ENCODE measurements at places on chromosomes 3 and 15.

- DNase-seq = no peak
Measured at GRCh38 chr3:46930166-46930944, 46.2 kb downstream of the CCDC12 start.

GRCh38 chr3:31962801-31963205 is 18.3 kb downstream of the OSBPL10 start:
- no peak for DNase-seq

DNA sequence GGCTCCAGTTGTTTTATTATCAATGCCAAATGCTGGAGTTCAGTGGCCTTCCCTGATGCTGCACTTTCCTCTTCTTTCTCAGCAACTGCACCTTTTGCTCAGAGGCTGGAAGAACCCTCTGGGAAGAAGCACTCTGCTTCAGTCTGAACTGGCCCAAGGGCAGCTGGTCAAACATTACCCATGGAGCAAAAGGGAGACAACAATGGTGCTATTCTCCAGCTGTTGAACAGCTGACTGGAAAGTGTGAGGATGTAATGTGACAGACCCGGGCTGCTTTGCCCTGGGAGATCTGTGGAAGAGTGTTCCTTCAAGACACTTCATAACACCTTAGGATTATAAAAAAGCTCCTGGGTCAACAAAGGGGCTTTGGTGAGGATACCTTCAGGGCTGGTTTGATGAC is 84.9 kb downstream of the EPHB1 start:
- no peak for DNase-seq

DNA sequence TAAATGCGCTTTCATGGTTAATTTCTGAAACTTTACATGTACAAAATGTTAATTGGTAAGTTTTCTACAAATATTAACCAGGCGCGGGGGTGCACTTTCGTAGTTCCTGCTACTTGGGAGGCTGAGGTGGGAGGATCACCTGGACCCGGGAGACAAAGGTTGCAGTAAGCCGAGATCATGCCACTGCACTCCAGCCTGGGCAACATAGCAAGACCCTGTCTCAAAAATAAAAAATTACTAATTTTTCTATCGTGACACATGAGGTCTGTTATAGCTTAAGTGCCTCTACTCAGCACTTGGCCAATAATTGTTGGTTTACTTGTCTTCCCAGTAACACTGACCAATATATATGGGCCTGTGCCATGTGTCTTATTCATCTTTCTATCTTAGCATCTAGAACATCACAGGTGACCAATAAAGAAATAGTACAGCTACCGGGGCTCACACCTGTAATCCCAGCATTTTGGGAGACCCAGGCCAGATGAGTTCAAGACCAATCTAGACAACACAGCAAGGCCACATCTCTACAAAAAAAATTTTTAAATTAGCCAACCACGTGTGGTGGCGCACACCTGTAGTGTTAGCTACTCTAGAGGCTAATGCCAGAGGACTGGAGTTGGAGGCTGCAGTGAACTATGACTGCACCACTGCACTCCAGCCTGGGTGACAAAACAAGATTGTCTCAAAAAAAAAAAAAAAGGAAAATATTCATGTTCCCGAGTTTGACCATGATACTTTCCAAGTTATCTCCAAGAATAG is 6.1 kb downstream of the MSL2 start:
- DNase-seq = no peak

DNA sequence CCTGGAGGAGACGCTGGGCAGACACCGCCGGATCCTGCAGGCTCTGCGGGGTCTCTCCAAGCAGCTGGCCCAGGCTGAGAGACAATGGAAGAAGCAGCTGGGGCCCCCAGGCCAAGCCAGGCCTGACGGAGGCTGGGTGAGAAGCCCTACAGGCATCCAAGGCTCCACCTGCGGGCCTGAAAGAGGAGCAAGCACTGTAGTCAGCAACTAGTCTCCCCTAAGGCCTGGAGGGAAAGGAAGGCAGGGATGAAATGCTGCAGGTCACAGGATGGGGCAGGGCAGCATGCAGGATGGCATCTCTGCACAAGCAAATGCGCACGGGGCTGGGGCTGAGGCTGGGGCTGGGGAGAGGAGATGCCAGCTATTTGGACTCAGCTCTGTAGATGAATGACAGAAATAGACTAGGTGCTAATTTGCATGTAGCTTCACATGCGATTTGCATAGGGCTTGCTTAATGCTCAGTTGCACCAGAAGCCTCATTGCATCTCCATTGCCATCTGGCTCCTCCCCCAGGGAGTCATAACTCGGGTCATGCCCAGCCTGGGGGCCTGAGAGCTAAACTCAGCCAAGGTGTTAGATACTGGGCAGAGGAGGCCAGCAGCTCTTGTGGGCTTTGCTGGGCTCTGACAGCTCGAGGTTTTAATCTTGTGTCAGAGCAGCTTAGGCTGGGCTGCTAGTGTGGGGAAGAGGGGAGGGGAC is 5.2 kb upstream of the CPLX3 start:
- DNase-seq = no peak

DNA sequence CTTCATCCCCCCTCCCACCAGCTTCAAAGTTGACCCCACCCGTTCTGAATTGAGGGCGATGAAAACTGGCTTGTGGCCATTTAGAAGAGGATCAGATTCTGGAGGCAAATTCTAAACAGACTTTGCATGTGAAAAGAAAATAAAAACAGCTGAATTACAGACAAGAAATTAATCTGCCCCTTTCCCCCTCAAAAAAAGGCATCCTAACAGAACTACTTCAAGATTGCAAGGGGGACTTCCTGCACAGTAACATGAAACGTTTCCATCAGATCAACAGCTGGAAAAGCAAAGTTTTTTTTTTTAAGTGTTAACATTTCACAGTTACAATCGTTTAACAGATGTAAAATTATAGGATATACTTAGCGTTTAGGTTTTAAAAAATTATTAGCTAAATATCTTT is 229.3 kb downstream of the RORA start:
- no peak for DNase-seq

- DNase-seq = no peak
Measured at GRCh38 chr3:190810957-190811356, 51.5 kb downstream of the GMNC start.

- no peak for DNase-seq
Measured at GRCh38 chr3:139388821-139389551, 461 bp downstream of the COPB2 start.

- DNase-seq = no peak
Measured at GRCh38 chr3:152818027-152818426, 16.9 kb upstream of the P2RY1 start.

GRCh38 chr3:187702507-187703033 is at the start of gene RTP2:
TSS of gene RTP2 (minus strand) at chr3:187702557. CDS start at chr3:187702128, 429 bp downstream.
- no peak for DNase-seq

- DNase-seq = no peak
Measured at GRCh38 chr3:195609229-195609628, 25.5 kb upstream of the APOD start.

DNA sequence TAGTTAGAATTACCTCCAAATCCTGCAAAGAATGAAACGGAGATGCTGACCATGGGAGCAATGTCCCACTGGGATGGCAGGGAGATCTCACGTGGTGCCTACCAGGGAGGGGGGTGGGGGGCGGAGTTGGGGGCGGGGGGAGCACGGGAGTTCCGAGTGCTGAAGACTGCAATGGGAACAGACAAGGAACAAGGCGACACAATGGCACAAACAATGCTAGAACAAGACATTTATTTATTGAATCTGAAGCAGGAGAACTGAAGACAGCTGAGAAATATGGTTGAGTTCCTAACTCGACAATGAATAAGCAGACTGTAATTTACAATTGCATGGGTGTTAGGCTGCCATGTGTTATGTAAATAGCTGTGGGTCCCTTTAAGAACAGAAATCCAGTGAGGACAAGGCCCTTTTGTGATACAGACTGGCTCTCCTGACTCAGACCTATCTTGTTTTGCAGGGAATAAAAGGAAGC is 91.2 kb downstream of the AQP9 start:
- DNase-seq = no peak

DNA sequence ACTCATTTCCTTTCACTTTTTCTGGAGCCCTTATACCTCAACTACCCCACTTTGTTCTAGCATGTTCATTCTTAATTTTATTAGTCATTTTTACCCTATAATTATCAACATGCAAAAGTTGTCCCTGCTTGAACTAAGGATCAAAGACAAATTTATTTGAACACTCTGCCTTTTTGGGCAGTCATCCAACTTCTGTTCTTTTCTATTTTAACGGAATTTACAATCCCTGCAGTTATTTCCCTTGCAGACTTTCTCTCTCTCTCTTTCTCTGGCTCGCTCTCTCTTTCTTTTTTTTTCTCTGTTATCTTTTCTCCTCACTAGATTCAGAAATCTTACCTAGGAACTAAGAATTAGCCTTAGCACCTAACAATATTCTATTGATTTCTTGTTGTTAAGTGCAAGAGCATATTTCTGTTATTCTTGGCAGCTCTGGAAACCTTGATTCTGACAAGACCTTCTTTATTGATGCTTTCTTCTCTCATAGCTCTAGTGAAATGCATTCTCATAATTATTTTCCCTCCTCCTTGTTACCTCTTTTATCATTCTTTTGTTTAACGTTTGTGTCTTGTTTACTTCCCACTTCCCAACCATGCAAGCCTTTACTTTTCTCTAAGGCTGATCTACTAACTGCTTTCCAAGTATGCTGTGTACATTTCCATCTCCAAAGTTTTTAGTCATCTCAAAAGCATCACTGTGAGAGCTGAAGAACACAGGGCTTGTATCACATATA is 951.6 kb downstream of the DIPK2A start:
- no peak for DNase-seq

DNA sequence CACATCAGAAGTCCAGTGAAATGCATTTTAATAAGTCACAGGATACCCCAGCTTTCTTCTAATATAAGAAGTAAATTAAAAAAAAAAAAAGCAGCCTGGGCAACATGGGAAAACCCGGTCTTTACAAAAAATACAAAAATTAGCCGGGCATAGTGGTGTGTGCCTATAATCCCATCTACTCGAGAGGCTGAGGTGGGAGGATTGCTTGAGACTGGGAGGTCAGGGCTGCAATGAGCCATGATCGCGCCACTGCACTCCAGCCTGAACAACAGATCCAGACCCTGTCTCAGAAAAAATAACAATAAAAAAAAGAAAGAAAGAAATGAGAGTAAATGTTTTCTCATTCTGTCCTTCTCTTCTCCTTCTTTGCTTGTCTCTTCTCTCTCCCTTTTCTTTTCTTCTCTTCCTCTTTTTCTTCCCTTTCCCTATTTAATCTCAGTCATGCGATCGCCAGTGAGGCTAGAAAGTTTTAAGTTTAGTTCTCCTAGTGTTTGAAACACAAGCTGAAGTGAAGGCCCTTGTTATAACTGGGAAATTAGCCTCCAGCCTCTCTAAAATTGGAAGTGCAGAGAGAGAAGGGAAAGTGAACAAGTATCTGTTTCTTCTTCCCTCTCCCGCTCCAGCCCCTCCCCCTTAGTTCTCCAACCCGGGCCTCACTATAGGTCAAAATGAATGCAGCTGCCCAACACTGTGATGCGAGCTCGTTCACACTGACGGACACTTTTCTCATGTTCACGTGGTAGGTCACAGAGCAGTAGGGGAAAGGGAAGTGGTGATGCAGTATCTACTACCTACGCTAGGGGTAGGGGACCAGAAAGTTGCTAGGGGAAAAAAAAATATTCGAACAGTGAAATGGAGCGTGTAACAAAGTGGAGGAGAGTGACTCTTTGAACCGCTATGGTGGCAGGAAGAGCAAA is 23.5 kb upstream of the TSC22D2 start:
- DNase-seq = no peak

DNA sequence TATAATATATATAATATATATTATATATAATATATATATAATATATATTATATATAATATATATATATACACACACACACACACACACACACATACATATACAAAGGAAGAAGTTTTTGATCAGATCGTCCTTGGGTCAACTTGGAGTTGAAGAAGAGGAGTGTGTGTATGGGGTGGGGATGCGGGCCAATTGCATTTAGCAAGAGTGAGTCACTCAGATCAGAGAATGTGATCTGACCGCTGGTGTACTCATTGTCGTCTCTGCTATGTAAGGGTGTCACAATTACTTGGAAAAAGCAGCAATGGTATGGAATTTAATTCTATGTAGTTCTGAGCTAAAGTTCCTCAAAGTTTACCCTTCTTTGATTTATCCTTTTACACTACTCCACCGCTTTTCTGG is 4.6 kb upstream of the VGLL3 start:
- DNase-seq = peak; percentile 84

Measured in skeletal muscle cell (primary cell).